ENCODE measurements at places on chromosomes 4 and X.

DNA sequence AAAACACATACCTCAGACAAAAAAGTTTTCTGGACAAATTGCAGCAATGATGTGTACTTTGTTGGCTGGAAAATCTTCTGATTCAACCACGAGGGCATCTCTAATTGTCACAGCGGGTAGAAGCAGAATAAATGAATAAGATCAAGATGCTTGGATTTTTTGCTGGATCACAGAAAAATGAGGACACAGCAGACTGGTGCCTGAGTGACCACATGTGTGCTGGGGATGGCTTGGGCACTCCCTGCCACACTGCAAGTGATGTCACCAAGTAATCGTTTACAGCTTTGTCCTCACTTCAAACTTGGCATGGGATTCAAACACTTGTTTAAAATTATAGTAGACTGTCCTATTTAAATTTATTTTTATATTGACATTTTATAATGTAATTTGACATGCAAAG is 557.0 kb downstream of the SPRY1 start:
- no peak for DNase-seq

DNA sequence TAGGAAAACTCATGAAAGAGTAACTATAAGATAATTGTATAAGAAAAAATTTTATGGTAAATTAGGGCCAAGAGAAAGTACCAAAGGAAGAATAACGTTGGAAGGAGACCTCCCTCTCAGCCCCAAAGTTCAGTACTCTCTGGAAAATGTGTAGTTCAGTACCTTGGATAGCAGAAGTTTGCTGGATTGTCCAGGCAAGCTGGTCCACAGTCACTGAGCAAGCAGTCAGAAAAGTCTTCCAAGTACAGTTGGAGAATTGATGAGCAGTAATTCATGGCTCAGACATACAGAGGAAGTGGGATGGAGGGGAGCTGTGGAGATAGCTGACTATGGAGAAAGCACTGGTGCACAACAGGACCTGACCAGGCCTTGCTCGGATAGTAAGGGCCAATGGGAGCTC is 598.2 kb upstream of the NDST4 start:
- DNase-seq: no peak

GRCh38 chrX:53028678-53029077 is 19.9 kb upstream of the GPR173 start:
- no peak for DNase-seq

- DNase-seq: no peak
These were observed 108.6 kb downstream of the ZMAT1 start for GRCh38 chrX:101823236-101823635.

- no peak for DNase-seq
These were observed 897.9 kb upstream of the FTHL17 start for GRCh38 chrX:31969714-31970113.

DNA sequence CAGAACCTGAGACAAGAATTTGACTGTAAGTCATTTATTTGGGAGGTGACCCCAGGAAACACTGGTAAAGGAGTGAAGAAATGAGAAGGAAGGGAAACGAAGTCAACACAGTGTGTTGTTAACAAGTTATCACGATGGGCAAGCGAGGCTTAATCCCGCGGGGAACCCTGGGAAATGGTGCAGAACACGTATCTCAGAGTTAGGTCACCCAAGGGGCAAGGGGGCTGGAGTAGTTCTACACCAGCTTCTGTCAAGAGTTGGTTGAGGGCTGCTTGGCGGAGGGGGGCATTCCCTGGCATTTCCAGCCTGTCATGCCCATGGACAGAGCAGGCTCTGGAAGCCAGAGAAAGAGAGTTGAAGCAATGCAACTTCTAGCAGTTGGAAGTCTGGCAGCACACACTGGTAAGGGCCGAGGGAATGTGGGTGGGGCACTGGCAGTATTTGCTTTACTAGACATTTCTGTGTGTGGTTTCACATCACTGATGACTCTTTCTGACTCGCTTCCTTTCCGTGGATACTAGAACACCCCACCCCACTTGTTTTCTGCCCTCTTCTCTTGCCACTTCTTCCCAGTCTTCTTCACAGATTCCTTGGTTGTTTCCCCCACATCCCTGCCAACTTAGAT is 52.2 kb upstream of the ADGRG2 start:
- DNase-seq: no peak

GRCh38 chr4:85854546-85854945 is 379.6 kb downstream of the ARHGAP24 start:
- DNase-seq: no peak

DNA sequence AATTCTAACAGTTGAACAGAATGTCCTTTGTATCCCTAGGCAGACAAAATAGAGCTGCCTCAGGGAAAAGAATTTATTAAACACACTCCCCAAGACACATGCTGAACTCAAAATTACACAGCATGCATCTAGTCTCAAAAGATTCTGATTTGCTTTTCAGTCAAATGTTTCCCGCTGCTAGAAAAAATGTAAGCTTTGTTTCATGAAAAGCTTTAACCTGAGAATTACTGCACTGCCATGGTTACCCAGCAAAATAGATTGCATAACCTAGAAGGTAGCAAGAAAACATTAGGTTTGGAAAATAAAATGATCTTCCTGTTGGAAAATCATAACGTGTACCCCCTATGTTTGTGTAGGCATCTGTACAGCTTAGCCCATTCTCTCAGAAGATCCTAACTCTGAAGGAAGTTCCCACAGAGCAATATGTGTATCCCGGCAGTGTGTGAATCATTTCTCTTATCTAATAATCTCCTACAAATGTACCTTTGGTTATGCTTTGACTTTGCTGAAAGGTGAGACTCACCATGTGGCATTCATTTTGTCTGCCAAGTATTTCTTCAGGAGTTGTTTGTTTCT is 646.9 kb downstream of the STPG2 start:
- DNase-seq: no peak

GRCh38 chr4:100805538-100805937 is 287.7 kb upstream of the EMCN start:
- DNase-seq: no peak

DNA sequence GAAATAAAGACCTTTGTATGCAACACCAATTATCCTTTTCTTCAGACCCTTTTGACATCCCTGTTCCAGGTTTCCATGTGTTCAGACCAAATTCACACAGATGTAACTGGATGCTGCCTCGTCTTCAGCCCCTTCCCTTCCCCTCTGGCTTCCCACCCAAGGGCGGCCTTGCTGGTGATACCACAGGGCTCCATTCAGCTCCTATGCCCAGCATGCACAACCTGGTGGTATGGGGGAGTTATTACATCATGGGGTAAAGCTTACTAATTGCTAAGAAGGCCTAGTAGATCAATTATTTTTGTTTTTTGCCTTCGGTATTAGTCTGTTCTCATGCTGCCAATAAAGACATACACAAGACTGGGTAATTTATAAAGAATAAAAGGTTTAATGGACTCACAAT is 317.0 kb upstream of the CXXC4 start:
- DNase-seq: no peak

- no peak for DNase-seq
These were observed 82.1 kb downstream of the NAT8L start for GRCh38 chr4:2141022-2141761.

DNA sequence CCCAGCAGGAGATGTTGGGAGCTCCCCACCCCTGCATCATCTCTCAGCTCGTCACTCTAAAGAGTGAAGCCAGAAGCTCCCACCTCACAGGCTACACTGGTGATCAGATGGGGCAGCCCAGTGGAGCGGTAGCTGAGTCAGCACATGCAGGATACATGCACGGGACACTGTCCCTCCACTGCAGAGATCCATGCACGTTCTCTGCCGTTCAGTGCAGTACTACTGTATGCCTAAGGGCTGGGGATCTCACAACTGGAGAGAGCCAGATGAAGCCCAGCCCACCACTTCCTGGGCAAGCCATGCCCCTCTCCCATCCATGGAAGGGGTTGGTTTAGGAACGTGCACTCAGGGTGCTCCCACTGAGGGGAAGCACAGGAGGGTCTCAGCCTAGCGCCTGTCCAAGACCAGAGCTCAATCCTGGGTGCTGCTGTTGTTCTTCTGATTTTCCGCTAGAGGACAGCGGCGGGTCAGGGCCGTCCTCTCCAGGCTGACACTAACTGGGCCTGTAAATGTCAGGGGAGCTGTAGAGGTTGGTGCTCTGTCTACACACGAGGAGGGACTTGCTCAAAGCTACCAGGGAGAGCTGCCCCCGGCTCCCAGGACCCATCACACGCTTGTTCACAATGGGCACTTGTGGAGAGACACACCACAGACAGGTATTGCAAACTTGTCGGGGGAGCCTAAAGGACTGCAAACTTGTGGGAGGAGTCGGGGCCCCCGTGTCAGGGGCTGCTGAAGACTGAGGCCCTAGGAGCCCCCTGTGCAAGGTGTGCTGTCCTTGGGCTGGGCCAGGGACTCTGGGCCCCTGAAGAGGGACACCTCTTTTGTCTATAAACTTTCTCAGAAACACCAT is 18.2 kb upstream of the ABLIM2 start:
- DNase-seq: no peak

DNA sequence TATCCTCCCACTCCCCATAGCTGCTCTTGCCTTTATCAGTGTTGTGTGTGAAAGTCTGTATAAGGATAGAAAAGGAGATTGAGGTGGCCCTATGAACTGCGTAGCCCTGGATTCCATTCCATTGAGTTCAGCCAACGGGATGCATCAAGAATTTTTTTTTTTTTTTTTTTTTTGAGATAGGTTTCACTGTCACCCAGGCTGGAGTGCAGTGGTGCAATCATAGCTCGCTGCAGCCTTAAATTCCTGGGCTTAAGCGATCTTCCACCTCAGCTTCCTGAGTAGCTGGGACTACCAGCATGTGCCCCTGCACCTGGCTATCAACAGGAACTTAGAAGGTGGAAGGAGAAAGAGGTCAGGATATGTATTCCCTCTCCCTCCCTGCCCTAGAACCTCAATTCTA is 187.2 kb upstream of the SPRY1 start:
- DNase-seq: no peak

DNA sequence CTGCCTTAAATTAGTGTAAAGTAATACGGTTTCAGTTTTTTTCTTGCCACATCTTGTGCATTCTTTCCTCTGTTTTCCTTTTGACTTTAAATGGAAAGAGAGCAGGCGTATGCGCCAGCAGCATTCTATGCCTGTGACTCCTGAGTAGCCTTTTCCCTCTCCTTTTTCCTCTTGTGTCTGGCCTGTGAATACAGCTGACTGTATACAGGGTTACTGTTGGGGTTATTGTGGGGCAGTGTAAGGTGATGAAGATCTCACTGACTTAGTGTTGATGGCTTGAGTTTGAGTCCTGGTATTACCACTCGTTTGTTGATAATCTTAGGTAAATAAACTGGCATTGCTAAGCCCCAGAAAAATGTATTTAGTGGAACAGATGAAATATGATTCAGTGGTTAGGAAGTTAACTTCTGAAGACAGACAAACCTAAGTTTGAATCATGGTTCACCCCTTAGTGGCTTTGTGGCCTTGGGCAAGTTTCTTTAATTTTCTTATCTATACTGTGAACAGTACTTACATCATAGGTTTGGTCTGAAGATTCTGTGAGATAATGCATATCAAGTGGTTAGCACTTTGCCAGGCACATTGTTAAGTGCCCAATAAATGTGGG is 105.1 kb downstream of the FNIP2 start:
- no peak for DNase-seq

GRCh38 chr4:149956678-149957077 is 121.6 kb upstream of the DCLK2 start:
- no peak for DNase-seq

GRCh38 chr4:912548-913279 is 19.4 kb downstream of the GAK start:
- DNase-seq: no peak

- no peak for DNase-seq
These were observed 50.8 kb upstream of the ELF2 start for GRCh38 chr4:139227729-139228404.

GRCh38 chr4:138097912-138098600 is 144.1 kb downstream of the SLC7A11 start:
- no peak for DNase-seq

GRCh38 chr4:150253965-150254630 is 175.9 kb downstream of the DCLK2 start:
- DNase-seq: no peak

DNA sequence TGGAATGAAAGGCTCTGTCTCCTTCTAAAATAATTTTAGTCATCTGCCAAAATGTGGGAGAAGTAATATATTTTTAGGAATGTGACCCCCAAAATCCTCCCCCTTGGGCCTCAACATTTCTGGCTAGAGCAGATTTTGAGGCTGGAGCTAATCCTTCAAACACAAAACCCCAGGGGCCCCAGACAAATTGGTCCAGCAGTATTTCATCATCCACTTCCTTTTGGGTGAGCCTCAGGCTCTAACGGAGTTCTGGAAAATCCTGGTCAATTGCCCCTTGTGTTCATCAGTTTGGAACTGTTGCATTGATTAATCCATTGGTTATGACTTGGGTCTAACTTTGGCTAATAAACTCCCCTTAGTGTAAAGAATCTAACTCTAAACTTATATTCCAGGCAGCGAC is 67.4 kb upstream of the PCDH19 start:
- DNase-seq: no peak

DNA sequence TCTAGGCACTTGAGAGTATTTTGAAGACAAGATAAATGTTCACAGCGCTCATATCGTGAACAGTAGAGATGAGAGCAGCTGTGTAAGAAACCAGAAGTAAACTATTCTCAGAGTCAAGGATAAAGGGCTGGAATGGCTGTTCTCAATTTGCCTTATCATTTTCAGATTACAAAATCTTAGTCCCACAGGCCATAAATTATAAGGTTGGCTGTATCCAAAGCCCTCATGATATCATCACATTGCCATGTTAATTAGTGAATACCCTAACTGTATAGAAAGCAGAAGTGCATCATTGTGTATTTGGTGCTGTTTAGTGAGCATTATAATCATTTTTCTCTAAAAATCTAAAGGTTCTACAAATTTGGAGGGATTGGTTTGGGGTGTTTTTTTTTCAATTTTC is 168.9 kb upstream of the EDNRA start:
- DNase-seq: no peak

DNA sequence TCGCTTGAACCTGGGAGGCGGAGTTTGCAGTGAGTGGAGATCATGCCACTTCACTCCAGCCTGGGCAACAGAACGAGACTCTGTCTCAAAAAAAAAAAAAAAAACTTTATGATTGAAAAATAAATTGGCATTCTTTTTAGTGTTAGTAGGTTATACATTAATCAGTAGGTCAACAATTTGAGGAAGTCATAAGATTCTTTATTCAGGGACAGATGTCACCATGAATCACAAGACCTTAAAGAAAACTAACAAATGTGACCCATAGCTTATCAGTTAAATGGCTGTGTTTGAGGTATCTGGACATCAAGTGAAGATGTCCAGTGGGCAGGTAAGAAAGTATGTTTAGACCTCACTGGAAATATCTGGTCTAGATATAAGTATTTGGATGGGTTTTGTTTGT is 9.3 kb upstream of the PRMT9 start:
- no peak for DNase-seq

GRCh38 chr4:46211406-46211805 is 87.6 kb upstream of the GABRG1 start:
- no peak for DNase-seq

- no peak for DNase-seq
These were observed 91.6 kb downstream of the SOWAHB start for GRCh38 chr4:76806346-76806745.

- DNase-seq: no peak
These were observed 35.0 kb upstream of the MXD4 start for GRCh38 chr4:2296631-2297601.

- DNase-seq: no peak
These were observed 712 bp downstream of the PNPLA4 start for GRCh38 chrX:7926501-7926900.

GRCh38 chrX:106341823-106342222 is 173.7 kb downstream of the PWWP3B start:
- no peak for DNase-seq

Measured in stimulated activated CD4-positive, alpha-beta T cell treated with anti-CD3 and anti-CD28 coated beads, TNF-alpha, amount 100 ng/mL, for 4 hours (primary cell).